T-cell (primary cell): ENCODE measurements at places on chromosomes 7 and 10.

DNA sequence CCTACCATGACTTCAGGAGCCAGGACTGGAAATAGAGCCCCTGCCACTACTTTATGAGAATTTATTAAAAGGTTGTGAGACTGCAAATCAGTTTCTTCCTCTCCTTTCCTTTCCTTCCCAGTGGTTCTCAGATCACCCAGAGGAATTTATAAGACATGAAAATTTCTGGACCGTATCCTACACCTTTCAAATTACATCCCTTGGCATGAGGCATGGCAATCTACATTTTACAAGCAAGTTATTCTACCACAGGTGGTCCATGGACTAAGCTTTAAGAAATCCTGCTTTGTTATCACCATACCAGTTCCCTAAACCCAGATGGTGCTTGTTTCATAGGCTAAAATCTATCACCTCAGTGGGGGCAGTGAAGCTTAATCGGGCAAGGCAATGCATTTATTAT is 66.5 kb downstream of the TPK1 start:
- no peak for DNase-seq

GRCh38 chr10:15172306-15172840 is 3.9 kb upstream of the NMT2 start:
- no peak for DNase-seq

GRCh38 chr7:100248483-100248882 is 28.7 kb downstream of the PVRIG start:
- DNase-seq, result no peak

- DNase-seq, result no peak
Observed at GRCh38 chr7:127961786-127962453, 69.3 kb downstream of the LRRC4 start.

- DNase-seq, result no peak
Observed at GRCh38 chr10:124255556-124255955, 162.2 kb upstream of the CHST15 start.

GRCh38 chr10:947881-948280 is 16.4 kb upstream of the LARP4B start:
- DNase-seq, result no peak

- DNase-seq, result no peak
Observed at GRCh38 chr7:129824291-129825208, 128.2 kb downstream of the UBE2H start.
